ENCODE measurements at places on chromosomes 16 and 17. TPM values are rescaled to one million over a fixed set of nuclear protein-coding genes. Genes with fewer than 3 reads are reported as not detected.

Gene MEIOB
- total RNA-seq, result not detected

Gene SDR42E1
- total RNA-seq, result 1.2 TPM

Gene G6PC1
- total RNA-seq, result not detected

Gene TNP2
- total RNA-seq, result not detected

Gene TBC1D3G
- total RNA-seq, result not detected

Gene SCARF1
- 31.6 TPM for total RNA-seq

Gene CXCL16
- 64.0 TPM for total RNA-seq

Gene NTN1
- total RNA-seq, result 56.5 TPM

Gene TP53TG3
- not detected for total RNA-seq

Gene NPIPB13
- total RNA-seq, result 25.8 TPM

Gene TM4SF5
- total RNA-seq, result not detected

Gene RNF43
- 0.68 TPM for total RNA-seq

Gene FAHD1
- total RNA-seq, result 11.9 TPM

Gene GPRC5B
- total RNA-seq, result 10.3 TPM

Gene EVPL
- total RNA-seq, result 0.21 TPM

Gene RRAD
- total RNA-seq, result 30.1 TPM

Gene KRTAP4-9
- total RNA-seq, result not detected

Gene ASGR1
- total RNA-seq, result 3.9 TPM

Gene TAC4
- total RNA-seq, result not detected

Gene PIRT
- total RNA-seq, result not detected

Gene MPP2
- 14.2 TPM for total RNA-seq

Gene CDH5
- 38.2 TPM for total RNA-seq

Gene FOXF1
- 0.88 TPM for total RNA-seq

Gene CTRB2
- 11.6 TPM for total RNA-seq

Gene CORO6
- total RNA-seq, result 12.3 TPM

Gene ANKRD40CL
- not detected for total RNA-seq
